ENCODE measurements at places on chromosomes 5 and 9.

DNA sequence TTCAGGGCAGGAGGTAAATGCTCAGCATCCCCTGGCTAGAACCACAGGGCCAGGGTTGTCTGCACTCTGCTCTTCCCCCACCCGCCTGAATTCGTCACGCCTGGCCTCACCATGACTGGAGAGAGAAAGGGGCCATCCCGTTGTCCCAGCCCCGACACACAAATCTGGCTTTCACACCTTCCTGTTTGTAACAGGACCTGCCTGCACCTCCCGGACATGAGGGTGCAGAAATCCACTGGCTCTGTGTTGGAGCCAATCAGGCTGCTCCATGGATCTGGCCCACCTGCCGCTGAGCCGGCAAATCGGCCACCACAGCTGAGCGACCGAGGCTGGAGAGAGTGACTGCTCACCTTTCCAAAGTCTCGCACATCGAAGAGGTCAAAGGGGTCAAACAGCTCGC lies 53.4 kb downstream of the VAV2 start:
- no peak for DNase-seq

- DNase-seq: no peak
Measured at GRCh38 chr5:149931992-149932436, 12.6 kb downstream of the PDE6A start.

- DNase-seq: no peak
Measured at GRCh38 chr9:1096155-1096964, 46.2 kb downstream of the DMRT2 start.

- no peak for DNase-seq
Measured at GRCh38 chr5:179154346-179154990, 94.3 kb downstream of the ZNF354C start.

GRCh38 chr5:1421521-1422341 lies 23.5 kb downstream of the SLC6A3 start:
- no peak for DNase-seq

DNA sequence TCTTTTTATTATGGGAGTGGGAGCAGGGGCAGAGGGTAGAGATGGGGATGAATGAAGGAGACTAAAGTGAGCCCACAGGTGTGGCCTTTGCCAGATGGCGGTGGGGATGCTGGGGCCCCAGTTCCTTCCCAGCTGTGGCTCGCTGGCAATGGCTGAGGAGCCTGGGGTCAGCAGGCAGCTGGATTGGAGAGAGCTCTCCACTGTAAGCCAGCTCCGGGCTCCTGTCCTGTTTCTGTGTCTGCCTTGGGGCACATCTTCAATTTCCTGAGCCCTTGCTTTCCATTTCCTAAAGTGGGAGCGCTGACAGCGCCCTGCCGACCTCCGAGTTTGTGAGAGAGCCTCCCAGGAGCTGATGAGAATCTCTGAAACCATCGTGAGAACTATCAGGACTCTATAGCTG lies 75.6 kb upstream of the SPRY4 start:
- no peak for DNase-seq

GRCh38 chr5:9562141-9562540 lies 16.3 kb upstream of the SEMA5A start:
- DNase-seq: no peak

- no peak for DNase-seq
Measured at GRCh38 chr5:2427983-2428382, 323.5 kb downstream of the IRX2 start.

DNA sequence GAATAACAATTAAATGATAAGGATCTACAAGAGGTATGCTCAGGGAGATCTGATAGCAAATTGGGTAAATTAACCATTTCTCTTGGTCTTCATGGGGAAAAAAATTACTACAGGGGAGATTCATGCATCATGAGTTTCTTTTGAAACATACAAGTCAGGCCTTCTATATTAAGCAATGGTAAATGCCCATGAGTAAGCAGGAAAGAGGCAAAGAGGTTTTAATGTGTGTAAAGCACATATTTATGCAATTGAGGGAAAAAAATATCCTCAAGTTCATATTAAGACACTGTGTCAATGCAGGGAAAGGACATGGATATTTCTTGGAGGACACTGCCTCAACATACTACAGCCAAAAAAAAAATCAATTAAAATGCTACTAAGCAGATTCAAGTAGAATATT lies 73.4 kb upstream of the NR4A3 start:
- DNase-seq: no peak

GRCh38 chr5:72541501-72542225 lies 34.5 kb upstream of the ZNF366 start:
- no peak for DNase-seq

DNA sequence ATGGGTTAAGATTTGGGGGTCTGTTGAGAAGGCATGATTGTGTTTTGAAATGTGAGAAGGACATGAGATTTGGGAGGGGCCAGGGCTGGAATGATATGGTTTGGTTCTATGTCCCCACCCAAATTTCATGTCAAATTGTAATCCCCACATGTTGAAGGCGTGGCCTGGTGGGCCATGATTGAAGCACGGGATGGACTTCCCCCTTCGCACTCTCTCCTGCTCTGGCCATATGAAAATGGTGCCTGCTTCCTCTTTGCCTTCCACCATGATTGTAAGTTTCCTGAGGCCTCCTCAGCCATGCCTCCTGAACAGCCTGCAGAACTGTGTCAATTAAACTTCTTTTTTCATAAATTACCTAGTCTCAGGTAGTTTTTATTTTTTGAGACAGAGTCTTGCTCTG lies 14.7 kb upstream of the NOTCH1 start:
- DNase-seq: no peak

GRCh38 chr9:36258996-36259533 lies 817 bp upstream of the GNE start:
- no peak for DNase-seq

GRCh38 chr5:172093965-172094364 lies 87.5 kb upstream of the FBXW11 start:
- DNase-seq: no peak

DNA sequence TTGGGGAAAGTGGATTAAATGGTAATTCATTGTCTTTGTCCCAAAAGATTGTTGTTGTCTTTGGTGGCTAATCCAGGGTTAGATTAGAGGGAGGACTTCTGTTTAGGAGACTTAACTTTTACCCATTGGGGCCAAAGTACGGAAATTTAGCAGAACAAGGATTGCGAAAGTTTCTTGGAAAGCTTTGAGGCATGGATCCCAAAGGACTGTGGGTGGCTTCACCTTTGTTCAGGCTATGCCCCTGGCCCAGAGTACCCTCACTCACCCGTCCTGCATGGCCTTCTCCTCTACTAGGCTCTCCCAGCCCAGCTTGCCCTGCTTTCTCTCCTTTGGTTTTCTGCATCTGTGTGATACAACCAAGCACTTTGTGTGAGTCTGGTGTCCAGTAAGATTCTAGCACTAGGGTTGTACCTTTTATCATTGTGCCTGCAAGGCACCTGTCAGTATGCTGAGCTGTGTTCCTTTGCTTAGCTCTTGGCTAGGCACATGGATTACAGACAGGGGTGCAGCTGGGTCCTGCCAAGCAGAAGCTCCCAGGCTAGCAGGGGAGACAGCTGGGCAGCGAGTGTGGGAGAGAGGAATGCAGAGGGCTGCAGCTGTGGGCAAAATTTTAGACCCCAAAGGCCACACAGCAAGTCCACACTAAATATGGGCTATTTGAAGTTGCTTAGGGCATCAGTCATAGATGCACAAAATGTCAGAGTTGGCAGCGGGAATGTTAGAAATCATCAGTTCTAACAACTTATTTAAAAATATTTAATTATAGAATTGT lies 3.2 kb downstream of the PPARGC1B start:
- no peak for DNase-seq

DNA sequence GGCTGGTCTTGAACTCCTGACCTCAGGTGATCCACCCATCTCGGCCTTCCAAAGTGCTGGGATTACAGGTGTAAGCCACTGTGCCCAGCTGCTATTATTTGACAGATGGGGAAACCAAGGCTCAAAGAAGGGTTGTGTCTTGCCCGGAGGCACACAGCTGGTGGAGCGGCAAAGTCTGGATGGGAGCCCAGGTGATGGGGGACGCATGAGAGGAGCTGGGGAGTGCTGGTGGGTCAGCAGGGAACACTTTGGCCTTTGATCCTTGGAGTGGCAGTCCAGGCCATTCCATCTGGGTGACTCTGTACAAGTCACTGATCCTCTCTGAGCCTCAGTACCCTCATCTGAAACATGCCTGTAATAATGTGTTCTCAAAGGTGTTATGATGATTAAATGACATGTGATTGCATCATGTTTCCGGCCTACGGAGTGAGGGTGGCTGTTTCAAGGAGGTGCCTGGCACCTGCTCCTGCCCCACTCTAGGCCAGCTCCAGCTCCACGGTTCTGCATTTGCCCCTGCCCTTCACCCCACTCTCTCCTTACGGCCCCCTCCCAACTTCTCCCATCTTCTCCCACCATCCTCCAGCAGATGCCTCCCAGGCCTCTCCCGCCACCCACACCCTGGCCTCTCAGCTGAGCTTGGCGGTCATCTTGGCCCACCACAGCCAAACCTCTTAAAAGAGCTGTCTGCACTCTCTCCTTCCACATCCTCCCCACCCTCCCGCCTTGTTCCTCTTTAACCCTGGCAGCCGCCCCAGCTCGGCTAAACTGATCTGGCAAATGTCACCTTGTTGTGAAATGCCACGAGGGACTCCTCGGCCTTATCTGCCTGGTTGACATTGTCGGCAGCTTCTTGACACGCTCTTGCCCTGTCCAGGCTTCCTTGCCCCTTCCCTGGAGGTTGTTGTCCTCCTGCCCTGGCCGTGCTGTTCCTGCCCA lies 5.5 kb upstream of the DBN1 start:
- DNase-seq: no peak

DNA sequence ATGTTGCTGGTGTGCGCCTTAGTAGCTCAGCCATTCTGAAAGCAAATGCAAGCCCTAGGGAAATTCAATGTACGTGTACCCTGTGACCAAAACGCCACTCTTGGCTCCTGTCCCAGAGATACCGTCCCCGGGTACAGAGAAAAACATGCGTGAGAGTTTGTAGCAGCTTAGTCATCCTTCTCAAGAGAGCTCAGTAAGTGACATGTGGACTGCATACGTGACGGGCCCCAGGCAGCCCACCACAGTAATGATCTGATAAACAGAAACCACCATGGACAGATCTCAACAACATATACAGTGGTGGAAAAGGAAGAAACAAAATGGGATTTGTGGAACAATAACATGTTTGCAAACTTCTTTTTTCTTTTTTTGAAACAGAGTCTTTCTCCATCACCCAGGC lies 45.1 kb downstream of the S1PR3 start:
- no peak for DNase-seq

GRCh38 chr5:68067291-68067690 lies 148.3 kb upstream of the PIK3R1 start:
- DNase-seq: no peak

DNA sequence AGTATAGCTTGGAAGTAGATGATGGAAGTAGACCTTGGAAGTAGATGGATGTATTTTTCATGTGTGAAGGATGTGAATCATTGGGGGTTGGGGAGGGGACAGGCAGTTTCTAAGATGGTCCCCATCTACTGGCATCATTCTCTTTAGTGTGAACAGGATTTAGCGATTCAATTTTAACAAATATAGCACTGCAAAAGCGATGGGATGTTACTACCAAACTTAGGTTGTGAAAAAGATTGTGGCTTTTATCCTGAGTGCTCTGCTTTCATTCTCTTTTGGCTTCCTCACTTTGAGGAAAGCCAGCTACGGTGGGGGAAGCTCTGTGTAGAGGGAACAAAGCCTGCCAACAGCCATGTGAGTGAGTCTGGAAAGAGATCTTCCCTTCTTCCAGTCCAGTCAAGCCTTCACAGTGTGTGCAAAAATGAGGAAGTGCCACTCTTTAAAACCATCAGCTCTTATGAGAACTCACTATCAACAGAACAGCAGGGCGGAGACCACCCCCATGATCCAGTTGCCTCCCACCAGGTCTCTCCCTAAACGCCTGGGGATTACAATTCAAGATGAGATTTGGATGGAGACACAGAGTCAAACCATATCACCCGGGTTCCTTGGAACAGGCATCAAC lies 441.4 kb downstream of the SH3GL2 start:
- no peak for DNase-seq

- DNase-seq: no peak
Measured at GRCh38 chr9:114991861-114992260, 61.5 kb upstream of the TNFSF8 start.

GRCh38 chr5:71693828-71694427 lies 25.1 kb upstream of the CARTPT start:
- no peak for DNase-seq

- DNase-seq: no peak
Measured at GRCh38 chr5:15897656-15898055, 281.9 kb downstream of the MARCHF11 start.

- DNase-seq: no peak
Measured at GRCh38 chr5:178120607-178121357, 7.5 kb downstream of the N4BP3 start.

- DNase-seq: no peak
Measured at GRCh38 chr5:28743025-28743715, 1704.8 kb upstream of the CDH9 start.

DNA sequence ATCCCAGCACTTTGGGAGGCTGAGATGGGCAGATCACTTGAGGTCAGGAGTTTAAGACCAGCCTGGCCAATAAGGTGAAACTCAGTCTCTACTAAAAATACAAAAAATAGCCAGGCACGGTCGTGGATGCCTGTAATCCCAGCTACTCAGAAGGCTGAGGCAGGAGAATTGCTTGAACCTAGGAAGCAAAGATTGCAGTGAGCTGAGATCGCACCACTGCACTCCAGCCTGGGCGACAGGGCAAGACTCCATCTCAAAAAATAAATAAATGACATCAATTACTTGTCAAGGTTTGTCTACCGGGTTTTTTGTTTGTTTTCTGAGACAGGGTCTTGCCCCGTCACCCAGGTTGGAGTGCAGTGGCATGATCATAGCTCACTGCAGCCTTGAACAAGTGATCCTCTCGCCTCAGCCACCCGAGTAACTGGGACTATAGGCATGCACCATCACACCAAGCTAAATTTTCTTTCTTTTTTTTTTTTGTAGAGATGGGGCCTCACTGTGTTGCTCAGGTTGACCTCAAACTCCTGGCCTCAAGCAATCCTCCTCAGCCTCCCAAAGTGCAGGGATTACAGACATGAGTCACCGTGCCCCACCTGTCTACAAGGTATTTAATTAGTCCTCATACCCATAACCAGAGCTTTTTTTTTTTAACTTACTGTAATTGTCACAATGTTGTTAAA lies 64.9 kb downstream of the SUSD1 start:
- DNase-seq: no peak

- no peak for DNase-seq
Measured at GRCh38 chr5:16489322-16489791, 23.8 kb upstream of the ZNF622 start.

DNA sequence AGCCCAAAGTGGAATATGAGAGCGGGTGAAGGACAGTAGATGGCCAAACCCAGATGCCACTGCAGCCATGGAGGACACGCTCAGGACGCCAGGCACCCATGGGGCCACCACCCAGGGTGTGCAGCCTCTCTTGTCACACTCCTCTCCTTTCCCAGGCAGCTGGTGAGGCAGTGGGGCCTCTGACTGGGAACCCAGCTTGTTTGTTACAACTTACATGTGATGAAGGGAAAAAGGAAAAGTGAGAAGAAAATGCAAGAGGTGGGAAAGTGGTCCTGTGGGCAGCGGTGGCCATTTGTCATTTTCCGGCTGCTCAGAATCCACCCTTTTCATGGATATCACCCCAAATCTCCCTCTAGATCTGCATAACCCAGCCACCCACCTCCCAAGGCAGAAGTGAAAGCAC lies 62.7 kb upstream of the UNC5A start:
- no peak for DNase-seq
